ENCODE measurements at places on chromosomes 12 and 14. TPM values are rescaled to one million over a fixed set of nuclear protein-coding genes. Genes with fewer than 3 reads are reported as not detected.

The CLEC6A gene
- polyA plus RNA-seq, result not detected

The BIN2 gene
- polyA plus RNA-seq, result not detected

The LIN7A gene
- polyA plus RNA-seq, result not detected

The ATP6V1D gene
- polyA plus RNA-seq, result 70.2 TPM

The PLBD1 gene
- 2.9 TPM for polyA plus RNA-seq

The A2M gene
- 0.03 TPM for polyA plus RNA-seq

The OR10P1 gene
- not detected for polyA plus RNA-seq

The BDKRB1 gene
- polyA plus RNA-seq, result 7.6 TPM

The ADIPOR2 gene
- 29.7 TPM for polyA plus RNA-seq

The HECTD1 gene
- polyA plus RNA-seq, result 29.4 TPM

The FAM181A gene
- not detected for polyA plus RNA-seq

The RND1 gene
- polyA plus RNA-seq, result 0.11 TPM

The DDX23 gene
- polyA plus RNA-seq, result 49.7 TPM

The RBMS2 gene
- polyA plus RNA-seq, result 25.7 TPM

The TTLL5 gene
- 13.7 TPM for polyA plus RNA-seq

The PLCZ1 gene
- polyA plus RNA-seq, result not detected

The ESPL1 gene
- 6.8 TPM for polyA plus RNA-seq

The PRKAB1 gene
- polyA plus RNA-seq, result 12.7 TPM

The CCDC184 gene
- polyA plus RNA-seq, result 1.6 TPM

The KCNA5 gene
- polyA plus RNA-seq, result not detected

Measured in foreskin keratinocyte (primary cell).